ENCODE measurements at places on chromosomes 5 and 9.

- DNase-seq, result peak; percentile 96
Measured at GRCh38 chr9:35829084-35829763, at the start of gene TMEM8B. TSS of gene TMEM8B (plus strand) at chr9:35829228. CDS start at chr9:35829448, 220 bp downstream.

- no peak for DNase-seq
Measured at GRCh38 chr5:122434205-122434970, 122.4 kb downstream of the SNCAIP start.

GRCh38 chr5:68739752-68740151 is 354.1 kb upstream of the SLC30A5 start:
- no peak for DNase-seq

DNA sequence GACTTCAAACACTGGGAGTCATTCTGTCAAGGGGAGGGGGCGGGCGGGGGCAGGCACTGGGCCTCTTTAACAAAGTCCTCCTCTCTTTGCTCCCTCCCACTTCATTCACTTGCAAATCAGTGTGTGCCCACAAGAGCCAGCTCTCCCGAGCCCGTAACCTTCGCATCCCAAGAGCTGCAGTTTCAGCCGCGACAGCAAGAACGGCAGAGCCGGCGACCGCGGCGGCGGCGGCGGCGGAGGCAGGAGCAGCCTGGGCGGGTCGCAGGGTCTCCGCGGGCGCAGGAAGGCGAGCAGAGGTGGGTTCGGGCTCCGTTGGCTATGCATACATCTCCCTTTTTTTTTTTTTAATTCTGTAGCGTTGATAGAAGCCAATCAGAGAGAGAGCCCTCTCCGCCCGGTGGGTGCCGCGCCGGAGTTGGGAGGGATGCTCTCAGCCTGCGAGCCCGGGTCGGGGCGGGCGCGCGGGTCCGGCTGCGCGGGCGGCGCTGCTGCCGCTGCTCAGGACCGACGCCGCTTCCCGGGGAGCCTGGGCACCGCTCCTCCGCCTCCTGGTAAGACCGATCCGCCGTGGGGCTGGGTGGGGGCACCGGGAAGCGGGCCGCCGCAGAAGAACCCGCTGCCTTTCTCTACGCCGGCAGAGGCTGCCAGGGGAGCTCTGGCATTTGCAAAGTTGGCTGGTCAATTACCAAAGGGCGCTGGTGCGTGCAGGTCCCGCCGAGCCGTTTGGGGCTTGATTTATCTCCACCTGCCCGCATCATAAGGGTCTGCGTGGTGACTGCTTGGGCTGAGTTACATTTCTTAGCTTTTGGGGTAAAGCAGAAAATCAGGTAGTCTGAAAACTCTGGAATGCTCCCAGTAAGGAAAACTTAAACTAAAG is at the start of gene CDH6:
Gene CDH6, plus strand, starts transcription at position 96 of the 877 bp plus-strand sequence. CDS start 73,788 bp downstream, outside the sequence.
- DNase-seq, result no peak

GRCh38 chr5:17012289-17012688 is 76.2 kb upstream of the MYO10 start:
- DNase-seq, result no peak

- DNase-seq, result no peak
Measured at GRCh38 chr9:114770991-114771390, 34.8 kb downstream of the TNFSF15 start.

- DNase-seq, result no peak
Measured at GRCh38 chr9:27571011-27571410, 2.3 kb downstream of the C9orf72 start.

- DNase-seq, result no peak
Measured at GRCh38 chr5:140574165-140574564, 9.5 kb downstream of the SLC35A4 start.

DNA sequence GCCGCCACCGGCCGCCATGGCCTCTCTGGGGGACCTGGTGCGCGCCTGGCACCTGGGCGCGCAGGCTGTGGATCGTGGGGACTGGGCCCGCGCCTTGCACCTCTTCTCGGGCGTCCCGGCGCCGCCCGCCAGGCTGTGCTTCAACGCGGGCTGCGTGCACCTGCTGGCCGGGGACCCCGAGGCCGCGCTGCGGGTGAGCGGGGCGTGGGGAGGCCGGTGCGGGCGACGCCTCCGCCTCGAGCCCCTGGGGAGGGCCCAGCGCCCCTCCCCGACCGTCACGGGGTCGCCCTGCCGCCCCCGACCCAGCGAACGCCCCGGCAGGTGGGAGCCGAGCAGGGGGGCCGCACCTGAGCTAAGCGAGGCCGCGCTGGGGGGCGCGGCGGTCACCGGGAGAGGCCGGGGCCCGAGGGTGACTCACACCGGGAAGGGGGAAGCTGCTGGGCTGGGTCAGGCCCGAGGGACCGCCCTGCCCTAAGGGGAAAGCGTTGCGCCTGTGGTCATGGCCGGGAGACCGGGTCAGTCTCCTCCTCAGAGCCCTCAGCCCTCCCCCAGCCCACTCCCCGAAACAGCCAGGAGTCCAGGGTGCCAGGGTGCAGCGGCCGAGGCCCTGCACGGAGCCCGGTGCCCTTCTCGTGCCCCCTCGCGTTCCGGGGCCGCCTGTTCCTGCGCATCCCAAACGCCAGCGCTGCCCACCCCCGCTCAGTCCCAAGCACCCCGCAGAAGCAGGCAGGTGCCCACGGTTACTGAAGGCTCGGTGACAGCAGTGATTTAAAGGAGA is 510 bp downstream of the NOXA1 start:
- no peak for DNase-seq

GRCh38 chr5:68289498-68289897 is 73.9 kb downstream of the PIK3R1 start:
- no peak for DNase-seq

DNA sequence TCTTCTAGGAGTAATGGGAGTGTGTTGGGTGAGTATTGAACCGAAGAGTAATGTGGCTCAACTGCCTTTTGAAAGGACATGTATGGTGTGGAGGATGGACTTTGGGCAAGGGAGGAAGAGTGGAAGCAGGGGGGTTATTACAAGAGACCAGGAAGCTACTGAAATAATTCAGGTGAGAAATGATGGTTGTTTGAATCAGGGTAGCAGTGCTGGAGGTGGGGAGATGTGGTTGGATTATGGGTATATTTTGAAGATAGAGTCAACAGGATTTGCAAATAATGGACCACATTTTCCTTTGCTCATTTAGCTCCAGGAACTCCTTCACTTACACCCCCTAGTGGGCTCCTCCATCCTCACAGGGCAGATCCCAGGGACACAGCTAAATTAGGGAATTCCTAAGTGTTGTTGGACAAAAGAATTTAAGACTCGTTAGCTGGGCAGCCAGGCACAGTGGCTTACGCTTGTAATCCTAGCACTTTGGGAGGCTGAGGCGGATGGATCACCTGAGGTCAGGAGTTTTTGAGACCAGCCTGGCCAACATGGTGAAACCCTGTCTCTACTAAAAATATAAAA is 1.2 kb upstream of the SLC4A9 start:
- no peak for DNase-seq

DNA sequence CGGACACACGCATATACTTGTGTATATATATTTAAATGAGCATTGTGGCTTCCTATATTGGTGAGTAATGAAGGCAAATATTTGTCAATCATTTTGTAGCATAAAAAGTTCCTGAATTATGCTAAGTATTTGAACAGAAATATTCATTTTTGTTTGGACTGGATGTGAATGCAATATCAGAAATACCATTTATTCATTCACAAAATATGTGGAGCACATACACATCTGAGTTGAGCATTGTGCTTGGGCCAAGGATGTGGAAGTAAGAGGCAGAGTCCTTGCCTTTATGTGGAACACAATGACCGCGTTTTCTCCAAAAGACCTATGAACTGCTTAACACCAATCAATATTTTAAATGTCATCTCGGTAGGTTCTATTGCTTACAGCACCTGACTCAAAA is 1086.5 kb downstream of the NR2F1-AS1 start:
- no peak for DNase-seq

- peak; percentile 17 for DNase-seq
Measured at GRCh38 chr5:66306105-66306843, 162.2 kb downstream of the SREK1 start.

GRCh38 chr9:97694769-97695168 is 2.4 kb downstream of the XPA start:
- DNase-seq, result no peak

DNA sequence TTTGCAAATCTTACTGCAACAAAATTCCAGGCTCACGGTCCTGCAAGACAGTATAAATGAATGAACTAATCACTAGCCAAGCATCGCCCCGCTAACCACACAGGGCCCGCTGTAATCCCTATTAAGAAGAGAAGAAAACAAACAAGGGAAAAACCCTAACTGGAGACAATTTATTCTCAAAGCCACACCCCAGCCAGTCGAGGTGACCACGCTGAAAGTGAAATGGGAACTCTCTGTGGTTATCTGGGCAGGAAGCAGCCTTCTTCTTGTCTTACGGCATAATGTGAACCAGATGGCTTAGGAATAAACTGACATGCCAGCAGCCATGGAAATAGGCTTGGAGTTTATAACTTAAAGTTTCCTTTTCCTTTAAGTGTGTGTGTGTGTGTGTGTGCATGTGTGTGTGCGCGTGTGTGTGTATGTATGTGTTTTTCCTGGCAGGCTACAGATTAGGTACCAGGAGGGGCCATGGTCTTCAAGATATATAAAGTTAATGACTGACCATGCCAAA is 120.2 kb downstream of the SEMA6A start:
- no peak for DNase-seq

Measured in stimulated activated CD4-positive, alpha-beta T cell treated with anti-CD3 and anti-CD28 coated beads, Interleukin-4, amount 100 ng/mL, for 24 hours (primary cell).